ENCODE measurements at places on chromosomes 2 and 18.

DNA sequence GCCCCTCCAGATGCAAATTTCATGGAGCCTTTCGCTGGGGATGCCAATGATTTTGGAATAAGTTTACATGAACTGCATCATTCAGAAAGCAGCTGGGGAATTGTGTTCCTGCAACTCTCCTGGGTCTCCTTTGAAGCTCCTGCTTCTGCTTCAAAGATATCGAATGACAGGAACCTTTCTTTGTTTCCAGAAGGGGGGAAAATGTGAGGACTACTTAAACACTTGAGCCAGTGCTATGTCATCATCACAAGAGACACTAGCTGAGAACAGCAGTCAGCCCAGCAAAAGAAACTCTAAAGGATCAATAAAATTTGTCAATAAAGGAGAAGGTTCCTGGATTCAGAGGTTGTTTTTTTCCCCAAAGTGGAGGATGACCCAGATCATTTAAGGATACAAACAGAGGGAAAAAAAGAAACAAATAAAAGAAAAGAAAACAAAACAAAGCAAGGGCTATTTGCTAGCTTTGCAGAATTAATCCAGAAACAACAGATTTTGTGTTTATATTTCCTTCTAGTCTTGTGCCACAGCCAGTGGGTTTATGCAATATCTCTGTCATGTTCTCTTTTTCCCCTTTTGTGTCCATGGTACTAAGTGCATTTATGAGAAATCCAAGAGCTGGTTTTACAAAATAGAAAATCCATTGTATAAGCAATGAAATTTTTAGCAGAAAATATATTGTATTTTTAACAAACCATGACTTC lies 463.7 kb downstream of the CDH2 start:
- no peak for DNase-seq

GRCh38 chr2:19706332-19706731 lies 195.5 kb downstream of the TTC32 start:
- no peak for DNase-seq

- DNase-seq, result no peak
Observed at GRCh38 chr18:26791676-26792075, 73.8 kb downstream of the AQP4 start.

DNA sequence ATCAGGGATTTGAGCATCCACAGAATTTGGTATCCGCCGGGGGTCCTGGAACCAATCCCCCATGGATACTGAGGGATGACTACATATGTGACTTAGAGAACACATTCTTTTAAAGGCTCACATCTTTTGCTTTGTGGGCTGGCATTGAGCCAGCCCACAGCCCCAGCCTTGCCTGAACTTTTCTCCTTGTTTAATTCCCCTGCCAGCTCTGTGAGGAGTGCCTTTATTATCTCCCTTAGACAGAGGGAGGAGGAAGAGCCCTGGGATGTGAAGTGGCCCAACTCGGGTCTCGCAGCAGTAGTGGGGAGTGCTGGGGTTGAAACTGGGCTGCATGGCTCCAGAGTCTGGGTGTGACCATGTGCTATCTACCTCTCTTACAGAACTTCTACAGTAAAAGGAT lies 7.6 kb downstream of the TTC39C start:
- no peak for DNase-seq

- DNase-seq, result no peak
Observed at GRCh38 chr2:7405861-7406715, 488.9 kb downstream of the RNF144A start.

DNA sequence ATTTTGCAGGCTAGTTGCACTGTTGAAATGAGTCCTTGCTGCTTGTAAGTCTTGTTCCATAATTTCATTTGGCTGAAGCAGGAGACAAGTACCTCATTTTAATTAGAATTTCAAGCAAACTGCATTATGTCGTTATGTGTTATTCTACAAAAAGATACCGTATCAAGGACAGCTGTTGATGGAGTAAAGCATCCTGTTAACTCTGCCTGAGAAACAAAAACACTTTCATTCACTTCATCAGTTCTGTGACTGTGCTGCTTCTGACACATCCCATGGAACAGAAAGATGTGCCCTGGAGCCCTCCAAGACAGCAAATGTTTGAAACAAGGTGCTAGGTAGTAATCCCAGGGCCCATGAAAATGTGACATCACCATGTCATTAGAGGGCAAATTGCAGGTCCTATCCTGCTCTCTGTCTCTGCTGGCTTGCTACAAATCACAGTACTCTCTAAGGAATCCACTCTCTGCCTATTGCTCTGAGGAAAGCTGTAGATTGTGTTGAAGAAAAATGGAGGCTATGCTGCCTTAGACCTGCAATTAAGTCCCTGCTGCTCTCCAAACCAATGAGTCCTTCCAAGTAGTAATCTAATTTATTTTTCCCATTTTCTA lies 209.7 kb upstream of the PARD3B start:
- DNase-seq, result no peak

DNA sequence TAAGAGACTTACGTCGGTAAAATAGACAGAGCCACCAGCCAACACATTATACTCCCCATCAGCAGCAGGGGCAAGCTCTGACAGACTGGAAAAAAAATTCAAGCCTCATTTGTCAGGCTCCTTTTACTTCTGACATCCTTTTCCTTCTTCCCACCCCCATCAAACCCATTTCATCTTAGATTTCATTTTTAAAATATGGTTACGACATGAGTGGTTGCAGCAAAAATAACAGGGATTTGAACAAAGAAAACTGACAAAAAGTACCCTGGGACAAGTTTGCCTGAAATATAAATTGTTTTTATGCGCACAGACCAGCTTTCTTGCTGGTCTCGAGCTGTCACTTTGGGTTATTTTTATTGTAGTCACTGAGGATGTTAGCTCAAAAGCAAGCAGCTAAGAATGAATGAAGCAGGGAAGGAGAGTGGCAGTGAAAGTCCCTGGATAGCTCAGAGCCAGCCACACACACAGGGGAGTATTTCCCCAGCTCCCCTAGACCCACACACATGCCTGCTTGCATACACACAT lies 30.7 kb upstream of the LINC00305 start:
- DNase-seq, result no peak

GRCh38 chr2:236608188-236608525 lies 38.5 kb downstream of the ACKR3 start:
- DNase-seq, result no peak

DNA sequence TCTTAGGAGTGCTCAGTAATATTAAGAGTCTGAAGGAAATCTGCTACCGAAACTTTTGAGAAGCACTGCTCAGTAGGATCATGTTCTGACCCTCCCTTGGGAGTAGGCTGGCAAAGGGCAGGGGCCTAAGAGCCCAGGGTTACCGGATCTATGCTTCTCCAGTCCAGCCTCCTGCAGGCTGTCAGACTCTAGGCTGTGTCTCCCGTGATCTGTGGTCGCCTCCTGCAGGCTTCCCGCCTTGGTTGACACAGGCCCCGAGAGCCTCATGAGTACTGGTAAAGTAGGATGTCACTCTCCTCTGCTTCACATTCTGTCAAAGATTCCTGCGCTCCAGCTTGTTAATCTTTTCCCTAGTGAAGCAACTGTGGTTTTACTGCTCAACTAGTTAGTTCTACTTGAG lies 647.8 kb upstream of the RAB6C start:
- DNase-seq, result no peak

- no peak for DNase-seq
Observed at GRCh38 chr2:172943539-172943938, 132.1 kb upstream of the MAP3K20 start.

DNA sequence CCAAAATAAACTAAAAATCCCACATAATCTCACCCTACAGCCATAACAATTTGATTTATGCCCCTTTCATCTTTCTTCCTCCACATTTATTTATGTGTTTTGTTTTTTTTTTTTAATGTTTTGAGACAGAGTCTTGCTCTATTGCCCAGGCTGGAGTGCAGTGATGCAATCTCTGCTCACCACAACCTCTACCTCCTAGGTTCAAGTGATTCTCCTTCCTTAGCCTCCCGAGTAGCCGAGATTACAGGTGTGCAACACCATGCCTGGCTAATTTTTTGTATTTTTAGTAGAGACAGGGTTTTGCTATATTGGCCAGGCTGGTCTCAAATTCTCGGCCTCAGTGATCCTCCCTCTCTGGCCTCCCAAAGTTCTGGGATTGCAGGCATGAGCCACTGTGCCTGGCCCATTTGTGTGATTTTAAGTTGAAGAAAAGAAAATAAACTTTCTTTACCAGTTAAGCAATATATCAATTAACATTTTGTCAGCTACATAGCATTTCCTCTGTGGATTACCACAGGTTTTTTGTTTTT lies 35.9 kb upstream of the LPIN2 start:
- DNase-seq, result no peak
